Gastrocnemius medialis (tissue), 4 donors: ENCODE measurements at places on chromosomes 16 and 17. TPM values are rescaled to one million over a fixed set of nuclear protein-coding genes. Genes with fewer than 3 reads are reported as not detected.

CYGB gene
- total RNA-seq: 8.1 TPM

HIC1 gene
- total RNA-seq: 4.6 TPM

IGSF6 gene
- 0.36 TPM for total RNA-seq

PIRT gene
- not detected for total RNA-seq

HAS3 gene
- total RNA-seq: not detected

TMED6 gene
- total RNA-seq: 1.3 TPM

CTF1 gene
- total RNA-seq: 4.0 TPM

PRM2 gene
- not detected for total RNA-seq

TPPP3 gene
- 31.9 TPM for total RNA-seq

ZNF213 gene
- total RNA-seq: 18.6 TPM

MYCBPAP gene
- total RNA-seq: not detected

NDUFB10 gene
- 530 TPM for total RNA-seq

NPIPA2 gene
- total RNA-seq: 1.4 TPM

CES1 gene
- total RNA-seq: 5.1 TPM

SEC14L5 gene
- total RNA-seq: 1.9 TPM

USP36 gene
- total RNA-seq: 15.2 TPM

CNTD1 gene
- not detected for total RNA-seq

RNU2-1 gene
- total RNA-seq: not detected

ALOX15B gene
- total RNA-seq: 0.15 TPM

SLC52A1 gene
- not detected for total RNA-seq

NRN1L gene
- 0.87 TPM for total RNA-seq

CTRB2 gene
- total RNA-seq: not detected

TAC4 gene
- total RNA-seq: not detected

BCL7C gene
- 23.7 TPM for total RNA-seq

HASPIN gene
- total RNA-seq: 0.22 TPM

ARHGAP27 gene
- 4.2 TPM for total RNA-seq

FOXC2 gene
- total RNA-seq: 0.17 TPM

MT1G gene
- 4.6 TPM for total RNA-seq

TPSB2 gene
- total RNA-seq: 8.9 TPM

FAAP100 gene
- total RNA-seq: 16.5 TPM

HOXB3 gene
- 1.9 TPM for total RNA-seq

CHRNE gene
- total RNA-seq: 0.33 TPM

LGALS9B gene
- total RNA-seq: not detected

PLCG2 gene
- 2.4 TPM for total RNA-seq

ASB16 gene
- total RNA-seq: 30.6 TPM

KRTAP1-1 gene
- not detected for total RNA-seq

TBC1D3K gene
- not detected for total RNA-seq

LRRC37A gene
- total RNA-seq: 1.8 TPM

NECAB2 gene
- not detected for total RNA-seq

PPP1R27 gene
- 502 TPM for total RNA-seq

FAM83G gene
- total RNA-seq: 8.2 TPM

MPV17L gene
- 12.8 TPM for total RNA-seq

CORO6 gene
- total RNA-seq: 486 TPM

CRISPLD2 gene
- total RNA-seq: 36.7 TPM

FOXL1 gene
- 2.7 TPM for total RNA-seq

SOST gene
- total RNA-seq: not detected

KRT36 gene
- not detected for total RNA-seq
